ENCODE measurements at places on chromosomes 5 and 9. TPM values are rescaled to one million over a fixed set of nuclear protein-coding genes. Genes with fewer than 3 reads are reported as not detected.

TSSK1B gene
- total RNA-seq = not detected

STC2 gene
- total RNA-seq = not detected

ZBED3 gene
- total RNA-seq = 16.5 TPM

GRCh38 chr9:132372177-132373095 lies 17.6 kb upstream of the SETX start:
- H3K4me3 ChIP-seq = no peak overlapping the region
- H3K4me1 ChIP-seq = no peaks in the 10 kb centered on the region
- H3K36me3 ChIP-seq = peaks cover 14% of the 10 kb centered on the region
- peak overlapping the region; percentile 68 for H3K27ac ChIP-seq

- H3K27me3 ChIP-seq = no peaks in the 10 kb centered on the region
- no peaks in the 10 kb centered on the region for H3K4me1 ChIP-seq
- no peak for DNase-seq
- H3K4me3 ChIP-seq = no peak overlapping the region
Observed at GRCh38 chr9:94740145-94740840, 13.8 kb downstream of the AOPEP start.

- H3K36me3 ChIP-seq = no peaks in the 10 kb centered on the region
- no peaks in the 10 kb centered on the region for H3K27me3 ChIP-seq
- H3K27ac ChIP-seq = no peak overlapping the region
- no peak for DNase-seq
- H3K4me3 ChIP-seq = no peak overlapping the region
Observed at GRCh38 chr9:133523106-133523505, 1.7 kb downstream of the MYMK start.

DNA sequence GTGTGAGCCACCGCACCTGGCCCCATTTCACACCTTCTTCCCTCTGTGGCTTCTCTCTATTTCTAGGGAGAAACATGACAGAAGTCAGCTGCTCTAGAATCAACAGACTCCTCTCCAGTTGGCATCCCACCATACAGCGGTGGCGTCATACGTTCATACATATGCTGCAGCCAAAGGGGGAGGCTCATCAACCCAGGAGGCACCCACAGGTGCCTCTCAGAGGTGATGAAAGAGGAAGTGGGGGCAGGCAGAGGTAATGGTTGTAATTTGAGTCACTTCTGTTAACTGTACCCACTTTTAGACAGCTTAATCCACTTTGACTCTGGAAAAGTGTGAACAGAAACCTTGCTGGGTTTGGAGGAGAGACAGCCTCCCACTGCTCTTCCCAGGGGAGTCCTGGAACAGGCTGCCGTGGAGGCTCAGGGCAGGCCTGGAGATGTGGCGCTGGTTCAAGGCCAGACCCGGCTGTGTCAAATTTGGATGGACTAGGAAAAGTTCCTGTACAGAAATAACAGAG lies 47.3 kb upstream of the SUB1 start:
- H3K4me3 ChIP-seq = no peak overlapping the region
- H3K27ac ChIP-seq = peak overlapping the region; percentile 24
- H3K36me3 ChIP-seq = no peaks in the 10 kb centered on the region
- H3K4me1 ChIP-seq = no peaks in the 10 kb centered on the region
- H3K27me3 ChIP-seq = no peaks in the 10 kb centered on the region
- DNase-seq = peak; percentile 29
